ENCODE measurements at places on chromosomes 7 and 10.
A peak's percentile ranks its signal among the peaks of the same experiment; 100 is the strongest.

DNA sequence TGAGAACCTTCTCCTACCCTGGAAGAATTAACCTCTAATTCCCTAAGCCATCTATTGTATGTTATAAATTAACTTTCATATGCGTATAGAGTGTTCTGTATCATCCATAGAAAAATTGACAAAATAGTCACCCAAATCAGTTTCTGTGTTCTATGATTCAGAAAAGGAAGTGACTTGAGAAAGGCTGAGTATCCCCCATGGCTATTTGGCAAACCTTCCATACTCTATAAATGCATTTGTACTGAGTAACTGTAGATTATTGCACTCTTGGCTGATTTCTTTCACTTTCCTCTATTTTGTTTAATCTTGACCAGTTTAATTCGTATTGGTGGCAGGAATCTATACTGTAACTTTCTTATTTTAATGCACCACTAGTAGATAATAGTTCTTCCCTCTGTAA, 182.2 kb downstream of the HTR7 start:
- no peak for DNase-seq

GRCh38 chr10:128161031-128161430, 34.8 kb upstream of the MKI67 start:
- DNase-seq: no peak

DNA sequence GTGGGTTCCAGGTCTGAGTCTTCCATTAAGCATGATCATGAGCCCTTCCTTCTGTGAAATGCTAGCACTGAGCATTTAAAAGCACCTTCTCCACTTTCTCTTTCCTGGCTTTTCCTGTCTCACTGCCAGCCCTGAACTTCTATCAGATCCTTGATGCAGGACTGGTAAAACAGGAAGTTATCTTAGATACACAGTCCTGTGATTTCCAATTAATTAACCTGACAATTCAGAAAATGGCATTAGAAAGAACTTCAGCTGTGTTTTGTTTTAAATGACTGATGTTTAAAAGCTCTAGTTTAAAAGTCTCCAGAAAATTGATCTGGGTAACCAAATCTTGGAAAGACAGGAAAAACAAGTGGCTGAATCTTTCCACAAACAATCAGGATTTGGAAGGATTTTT, 79.0 kb upstream of the MACROH2A2 start:
- no peak for DNase-seq

- no peak for DNase-seq
These were observed 6.1 kb downstream of the LRRN3 start for GRCh38 chr7:111096997-111097396.

DNA sequence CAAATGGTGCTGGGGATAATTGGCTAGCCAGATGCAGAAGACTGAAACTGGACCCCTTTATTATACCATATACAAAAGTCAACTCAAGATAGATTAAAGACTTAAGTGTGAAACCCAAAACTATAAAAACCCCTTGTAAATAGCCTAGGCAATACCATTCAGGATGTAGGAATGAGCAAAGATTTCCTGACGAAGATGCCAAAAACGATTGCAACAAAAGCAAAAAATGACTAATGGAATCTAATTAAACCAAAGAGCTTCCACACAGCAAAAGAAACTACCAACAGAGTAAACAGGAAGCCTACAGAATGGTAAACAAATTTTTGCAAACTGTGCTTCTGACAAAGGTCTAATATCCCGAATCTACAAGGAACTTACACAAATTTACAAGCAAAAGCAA, 30.9 kb upstream of the PLXDC2 start:
- no peak for DNase-seq

DNA sequence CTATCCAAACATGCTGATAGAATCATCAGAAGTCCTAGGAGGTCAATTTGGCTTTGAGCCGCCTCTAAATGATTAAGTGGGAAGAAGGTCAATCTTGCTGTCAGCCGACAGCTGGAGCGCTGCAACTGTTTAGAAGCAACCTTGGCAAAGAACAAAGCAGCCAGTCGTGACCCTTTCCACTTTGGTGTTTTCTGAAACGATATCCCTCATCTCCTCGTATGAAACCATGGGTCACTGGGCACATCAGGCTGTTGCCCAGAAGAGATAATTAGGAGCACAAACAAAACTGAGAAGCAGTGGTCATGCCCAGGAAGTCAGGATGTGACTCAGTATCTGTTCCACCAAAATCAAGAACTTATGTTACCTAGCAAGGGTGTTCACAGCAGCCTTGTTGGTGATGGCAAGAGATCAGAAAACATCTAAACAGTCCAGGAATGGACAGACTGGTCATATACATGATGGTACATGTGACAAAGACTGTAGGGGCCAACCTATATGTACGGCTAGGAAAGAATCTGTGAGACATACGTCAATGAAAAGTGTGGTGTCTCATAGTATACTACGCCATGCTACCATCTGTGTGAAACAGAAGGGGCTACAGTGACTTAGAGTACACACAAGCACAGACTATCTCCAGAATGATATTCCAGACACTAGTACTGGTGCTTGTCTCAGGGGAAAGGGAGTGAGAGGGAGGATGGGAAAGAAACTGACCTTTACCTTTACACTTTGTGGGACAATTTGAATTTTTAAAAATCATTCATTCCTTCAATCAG, 22.4 kb downstream of the STN1 start:
- DNase-seq: peak; percentile 45

DNA sequence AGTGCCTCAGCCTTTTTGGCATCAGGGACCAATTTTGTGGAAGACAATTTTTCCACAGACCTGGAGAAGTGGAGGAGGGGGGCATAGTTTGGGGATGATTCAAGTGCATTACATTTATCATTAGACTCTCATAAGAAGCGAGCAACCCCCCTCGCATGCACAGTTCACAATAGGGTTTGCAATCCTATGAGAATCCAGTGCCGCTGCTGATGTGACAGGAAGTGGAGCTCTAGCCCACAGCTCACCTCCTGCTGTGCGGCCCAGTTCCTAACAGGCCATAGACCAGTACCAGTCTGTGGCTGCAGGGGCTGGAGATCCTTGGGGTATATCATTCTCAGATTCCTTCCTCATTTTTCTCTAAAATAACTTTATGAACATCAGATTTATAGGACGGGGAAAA, 50.8 kb downstream of the ATAD1 start:
- no peak for DNase-seq

DNA sequence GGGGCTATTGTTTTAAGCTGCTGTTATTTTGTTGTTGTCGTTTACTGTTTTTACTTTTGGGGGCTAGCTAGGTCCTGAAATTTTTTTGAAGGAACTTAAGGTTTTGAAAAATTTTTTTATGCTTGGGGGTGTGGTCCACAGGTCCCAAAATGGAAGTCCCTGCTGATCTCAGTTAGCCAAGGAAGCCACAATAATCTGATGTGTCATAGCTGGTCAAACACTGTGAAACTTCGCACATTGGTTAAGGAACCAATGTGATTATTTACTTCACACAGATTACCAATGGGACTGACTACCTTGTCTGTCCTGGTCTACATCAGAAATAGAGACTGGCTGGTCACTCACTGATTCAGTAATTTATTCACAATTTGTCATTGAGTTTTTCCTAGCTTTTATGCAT, 29.5 kb upstream of the HYCC1 start:
- no peak for DNase-seq

DNA sequence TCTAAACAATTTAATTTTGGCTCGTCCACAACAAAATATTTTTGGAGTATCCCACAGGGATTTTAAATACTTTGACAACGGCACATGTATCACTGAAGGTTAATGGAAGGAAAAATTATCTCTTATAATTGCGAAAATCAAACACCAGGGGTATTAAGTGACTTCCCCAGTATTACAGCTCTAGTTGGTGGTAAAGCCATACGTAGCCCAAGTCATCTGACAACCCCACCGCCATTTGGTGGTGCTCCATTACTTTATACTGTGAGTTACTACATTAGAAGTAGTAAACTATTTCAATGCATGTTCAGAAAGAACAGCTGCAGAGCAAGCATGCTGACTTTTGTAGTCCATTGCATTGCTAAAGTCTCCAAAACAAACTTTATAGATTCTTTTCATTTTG, 179.7 kb downstream of the HGF start:
- no peak for DNase-seq

GRCh38 chr7:40755438-40755837, 620.6 kb downstream of the SUGCT start:
- no peak for DNase-seq

DNA sequence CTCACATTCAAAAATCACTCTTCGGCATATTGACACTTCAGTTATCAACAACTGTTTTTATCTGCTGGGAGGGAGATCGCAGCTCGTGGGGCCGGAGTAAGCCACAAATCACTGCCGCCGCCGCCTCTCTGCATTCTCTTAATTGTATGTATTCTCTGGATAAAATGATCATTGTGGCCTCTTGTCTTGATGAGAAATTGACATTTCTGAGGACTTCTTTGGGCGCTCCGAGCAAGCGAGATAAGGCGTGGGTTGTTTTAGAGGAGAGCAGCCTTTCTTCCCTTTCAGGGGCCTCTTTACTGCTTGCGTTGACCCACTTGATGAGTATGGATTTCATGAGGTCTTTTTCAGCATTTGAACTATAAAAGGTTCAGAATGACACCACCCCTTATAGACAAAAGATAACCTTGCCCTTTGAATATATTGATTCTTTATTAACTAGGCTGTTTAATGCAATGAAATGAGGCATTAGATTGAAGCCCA, 130.6 kb downstream of the EBF3 start:
- DNase-seq: no peak

GRCh38 chr7:128880791-128881457, 18.3 kb downstream of the ATP6V1F start:
- no peak for DNase-seq

- no peak for DNase-seq
These were observed 42.5 kb downstream of the ZCCHC24 start for GRCh38 chr10:79402951-79403350.

DNA sequence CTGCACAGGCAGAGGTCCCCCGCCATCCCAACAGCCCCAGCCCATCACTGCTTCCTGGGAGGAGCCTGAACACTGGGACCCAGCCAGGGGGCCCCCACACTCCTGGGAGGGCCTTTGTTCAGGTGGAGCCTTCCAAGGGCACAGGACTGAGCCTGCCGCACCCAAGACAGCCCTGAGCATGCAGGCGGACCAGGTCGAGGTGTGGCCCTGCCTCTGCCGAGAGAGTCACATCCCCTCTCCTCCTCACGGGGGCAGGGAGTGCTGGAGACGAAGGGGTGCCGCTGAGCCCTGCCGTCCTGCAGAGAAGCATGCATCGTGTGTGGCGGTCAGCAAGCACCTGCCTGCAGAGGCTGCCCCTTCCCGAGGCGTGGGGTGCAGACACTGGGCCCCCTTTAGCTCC, 7.3 kb upstream of the MAFK start:
- no peak for DNase-seq

DNA sequence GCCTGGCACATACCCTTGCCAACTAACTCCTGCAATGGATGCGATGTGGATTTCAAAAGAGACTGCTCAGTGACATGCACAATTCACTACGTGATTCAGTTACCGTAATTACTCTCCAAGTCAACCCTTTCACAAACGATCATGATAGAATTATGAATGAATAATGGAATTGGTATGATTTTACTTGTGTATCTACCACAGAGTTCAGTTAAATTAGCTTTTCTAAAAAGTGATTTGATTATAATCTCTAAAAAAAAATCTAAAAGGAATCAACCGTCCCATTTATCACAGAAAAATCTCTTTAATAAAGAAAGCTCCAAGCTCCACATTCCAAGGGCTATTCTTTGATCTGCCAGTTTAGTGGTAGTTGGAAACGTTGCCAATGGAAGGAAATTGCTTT, 30.4 kb upstream of the RSU1 start:
- no peak for DNase-seq

GRCh38 chr7:141418066-141418465, 133.1 kb upstream of the AGK start:
- no peak for DNase-seq

DNA sequence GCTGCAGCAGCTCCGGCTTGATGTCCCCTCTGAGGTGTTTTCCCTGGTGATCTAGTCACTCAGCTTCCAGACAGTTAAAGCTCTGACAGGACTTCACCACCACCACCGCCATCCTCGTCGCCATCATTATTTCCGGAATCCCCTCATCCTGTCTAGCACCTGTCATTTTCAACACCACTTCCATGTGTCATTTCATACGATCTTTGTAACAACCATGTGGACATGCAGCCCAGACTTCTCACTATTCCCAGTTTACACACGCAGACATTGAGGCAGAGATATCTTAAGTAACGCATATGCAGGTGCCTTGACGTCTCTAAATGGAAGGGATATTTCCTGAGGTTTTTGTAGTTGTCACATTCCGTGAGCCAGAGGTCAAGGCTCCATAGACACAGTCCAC, 530.6 kb upstream of the FOXK1 start:
- no peak for DNase-seq

GRCh38 chr7:131431289-131431688, 103.6 kb downstream of the MKLN1 start:
- no peak for DNase-seq

DNA sequence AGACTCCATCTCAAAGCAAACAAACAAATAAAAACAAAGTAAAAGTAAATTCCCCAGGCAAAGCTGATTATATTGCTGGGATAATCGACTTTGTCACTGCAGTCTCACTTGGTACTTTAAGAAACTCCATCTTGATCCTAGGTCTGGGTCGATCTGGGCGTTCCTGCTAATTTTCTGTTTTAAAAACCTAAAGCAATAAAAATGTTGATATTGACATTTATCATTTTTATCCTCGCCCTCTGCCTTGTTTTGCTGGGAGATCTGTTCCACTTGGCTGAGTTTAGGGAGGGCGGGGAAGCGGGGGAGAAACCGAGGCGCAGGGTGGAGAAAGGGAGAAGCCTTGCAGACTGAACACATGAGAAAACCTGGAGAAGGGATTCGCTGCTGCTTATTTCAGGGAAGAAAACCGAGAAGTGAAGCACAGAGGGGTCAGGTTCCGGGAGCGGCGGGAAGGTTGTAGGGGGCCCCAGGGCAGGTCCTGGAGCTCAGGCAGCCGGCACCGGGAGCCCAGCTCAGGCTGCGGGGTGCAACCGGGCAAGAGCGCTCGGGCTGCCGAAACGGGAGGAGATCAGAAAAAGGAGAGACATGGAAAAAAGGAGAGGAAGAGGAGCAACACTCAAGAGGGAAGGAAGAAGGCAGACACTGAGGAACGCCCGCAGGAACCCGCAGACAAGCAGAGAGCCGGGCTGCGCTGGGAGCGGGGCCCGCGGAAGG, 27.3 kb upstream of the KMT2C start:
- no peak for DNase-seq

GRCh38 chr7:139582671-139583155, 59.2 kb downstream of the CLEC2L start:
- DNase-seq: no peak

- DNase-seq: no peak
These were observed 7.3 kb downstream of the KMT2E start for GRCh38 chr7:105021352-105021751.

DNA sequence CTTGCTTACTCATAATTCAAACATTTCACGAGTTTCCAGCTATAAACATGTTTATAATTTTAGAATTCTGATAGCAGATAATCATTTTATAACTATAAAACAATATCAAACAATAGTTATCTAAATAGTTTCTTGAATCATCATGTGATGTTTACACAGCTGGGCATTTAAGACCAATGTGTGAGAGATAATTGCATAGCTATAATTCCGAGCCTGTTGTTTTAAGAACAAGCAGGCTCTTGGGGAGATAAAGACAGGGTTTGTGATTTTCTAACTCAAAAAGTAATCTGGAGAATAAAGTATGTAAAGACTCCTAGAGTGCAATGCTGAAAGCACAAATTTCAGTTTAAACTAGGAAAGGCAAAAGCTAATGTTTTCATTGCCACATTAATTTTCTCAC, 331.2 kb downstream of the LRRTM3 start:
- no peak for DNase-seq

Data from activated CD4-positive, alpha-beta memory T cell treated with anti-CD3 and anti-CD28 coated beads for 36 hours (primary cell).